ENCODE measurements at places on chromosomes 3 and 15.

DNA sequence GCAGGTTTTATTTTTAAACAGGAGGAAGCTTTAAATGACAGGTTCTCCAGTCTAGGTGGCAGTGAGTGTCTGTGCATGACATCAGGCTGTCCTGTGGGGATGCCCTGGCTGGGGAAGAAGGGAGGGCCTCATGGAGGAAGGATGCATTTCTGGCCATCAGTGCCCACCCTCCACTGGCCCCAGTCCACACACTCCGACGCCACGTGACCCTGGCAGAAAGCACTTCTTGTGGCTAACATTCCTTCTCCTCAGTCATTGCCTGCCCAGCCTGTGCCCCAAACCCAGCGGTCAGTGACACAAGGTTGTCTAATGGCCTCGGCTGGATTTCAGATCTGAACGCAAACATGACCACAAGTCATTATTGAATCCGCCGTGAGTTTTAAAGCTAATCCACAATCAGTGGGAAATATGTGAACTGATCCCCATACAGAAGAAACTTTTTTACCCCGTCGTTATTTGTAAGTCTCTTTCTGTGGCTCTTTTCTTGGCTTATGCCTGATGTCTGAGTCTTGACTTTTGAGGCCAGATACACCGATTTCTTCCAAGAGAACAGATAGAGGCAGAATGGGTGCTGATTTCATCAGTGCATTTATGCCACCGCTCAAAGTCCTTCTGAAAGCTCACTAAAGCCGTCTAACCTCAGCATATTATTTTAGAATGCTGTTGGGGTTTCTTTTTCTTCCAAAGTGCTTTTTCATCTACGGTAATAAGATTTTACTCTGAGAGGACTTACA lies 17.3 kb upstream of the LRRK1 start:
- peak; percentile 43 for DNase-seq

DNA sequence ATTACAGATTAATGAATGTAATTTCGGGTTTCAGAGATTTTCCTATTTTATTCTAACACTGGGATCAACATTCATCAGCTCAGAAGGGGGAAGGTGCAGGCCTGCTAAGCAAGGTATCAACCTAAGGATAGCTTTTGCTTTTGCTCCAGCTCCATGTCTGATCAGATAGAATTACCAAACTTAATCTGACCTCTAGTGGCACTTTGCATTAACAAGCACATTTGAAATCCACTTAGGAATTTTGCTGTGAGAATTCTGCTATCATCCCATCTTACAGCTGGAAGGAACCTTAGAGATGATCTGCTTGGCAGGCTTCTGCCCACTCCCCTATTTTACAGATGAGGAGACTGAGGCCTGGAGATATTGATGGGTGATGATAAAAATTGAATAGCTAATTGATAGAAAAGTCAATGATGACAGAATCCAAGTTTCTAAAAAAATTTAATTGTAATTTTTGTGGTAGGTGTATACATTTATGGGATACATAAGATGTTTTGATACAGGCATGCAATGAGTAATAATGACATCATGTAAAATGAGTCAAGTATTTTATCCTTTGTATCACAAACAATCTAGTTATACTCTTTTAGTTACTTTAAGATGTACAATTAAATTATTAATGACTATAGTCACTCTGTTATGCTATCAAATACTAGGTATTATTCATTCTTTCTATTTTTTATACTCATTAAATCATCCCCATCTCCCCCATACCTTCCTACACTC lies 209.2 kb upstream of the ZPLD1 start:
- no peak for DNase-seq

GRCh38 chr3:116930786-116931185 lies 221.2 kb downstream of the TUSC7 start:
- no peak for DNase-seq

GRCh38 chr3:173399044-173399443 lies 1.5 kb downstream of the NLGN1 start:
- no peak for DNase-seq

GRCh38 chr3:41290736-41291135 lies 91.4 kb downstream of the CTNNB1 start:
- no peak for DNase-seq

DNA sequence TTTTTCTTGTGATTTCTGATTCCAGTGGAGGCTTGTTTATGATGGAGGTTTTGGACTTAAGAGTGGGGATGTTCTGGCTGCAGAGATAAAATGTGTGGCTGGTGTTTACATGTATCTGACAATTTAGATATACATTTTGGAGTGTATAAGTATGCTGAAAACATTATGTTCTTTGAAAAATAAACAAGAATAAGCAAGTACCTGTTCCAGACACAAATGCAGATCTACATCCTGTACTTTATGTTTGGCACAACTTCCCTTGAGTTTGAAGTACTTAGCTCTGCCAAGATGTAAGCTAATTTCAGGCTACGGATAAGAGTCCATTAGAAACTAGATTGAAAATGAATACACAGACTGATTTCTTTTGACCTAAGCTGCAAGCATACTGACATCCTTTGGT lies 277.2 kb downstream of the CHST2 start:
- DNase-seq: no peak

DNA sequence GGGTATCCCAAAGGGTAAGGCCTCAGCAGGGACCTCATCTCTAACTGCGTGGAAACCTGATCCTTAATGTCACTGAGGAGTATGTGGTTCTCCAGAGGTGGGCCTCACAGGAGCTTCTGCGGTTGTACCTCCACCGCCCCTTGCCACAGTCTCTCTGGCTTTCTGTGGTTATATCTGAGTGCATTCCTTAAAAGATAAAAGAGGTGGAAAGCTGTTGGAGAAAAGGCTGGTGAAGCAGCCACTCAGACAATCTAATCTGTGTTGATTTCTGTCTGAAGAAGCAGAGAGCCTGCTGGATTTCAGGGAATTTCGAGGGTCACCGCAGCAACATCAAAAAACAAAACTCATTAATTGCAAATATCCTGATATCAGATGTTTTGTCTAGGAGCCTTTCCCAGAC lies 51.4 kb downstream of the SEMA6D start:
- no peak for DNase-seq

DNA sequence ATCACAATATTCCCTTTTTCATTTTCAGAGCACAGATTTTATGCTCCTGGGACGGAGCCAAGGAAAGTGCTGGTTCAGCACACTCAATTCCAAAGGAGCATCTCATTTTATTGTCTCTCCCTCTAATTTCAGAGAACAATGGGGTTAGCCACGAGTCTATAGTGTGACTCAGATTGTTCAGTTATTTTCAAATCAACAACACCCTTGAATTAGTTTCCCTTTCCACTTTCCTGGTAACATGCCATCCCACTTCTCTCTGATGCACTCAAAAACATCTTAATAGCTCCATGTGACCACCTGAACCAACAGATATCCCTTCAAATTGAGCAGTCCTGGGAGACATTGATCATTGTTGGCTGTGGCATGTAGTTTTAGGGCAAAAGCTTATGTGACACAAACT lies 389.7 kb upstream of the MDFIC2 start:
- no peak for DNase-seq

GRCh38 chr3:136869282-136869681 lies 7.3 kb downstream of the NCK1 start:
- DNase-seq: no peak

- DNase-seq: no peak
These were observed 37.1 kb upstream of the RGMA start for GRCh38 chr15:93126148-93126547.

- no peak for DNase-seq
These were observed 239.5 kb downstream of the GAP43 start for GRCh38 chr3:115862849-115863248.

DNA sequence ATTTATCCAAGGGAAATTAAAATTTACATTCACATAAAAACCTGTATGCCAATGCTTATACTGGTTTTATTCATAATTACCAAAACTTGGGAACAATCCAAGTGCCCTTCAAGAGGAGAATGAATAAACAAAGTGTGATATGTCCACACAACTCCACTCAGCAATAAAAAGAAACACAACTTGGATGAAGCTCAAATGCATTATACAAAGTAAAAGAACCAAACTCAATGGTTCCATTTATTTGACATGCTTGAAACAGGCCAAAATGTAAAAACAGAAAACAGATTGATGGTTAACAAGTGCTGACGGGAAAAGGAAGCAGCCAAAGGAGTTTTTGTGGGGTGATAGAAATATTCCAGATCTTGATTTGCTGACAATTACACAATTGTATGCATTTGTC lies 23.5 kb downstream of the OCA2 start:
- DNase-seq: no peak

Measured in psoas muscle (tissue), 8 donors.